Stimulated activated CD4-positive, alpha-beta T cell treated with anti-CD3 and anti-CD28 coated beads, Interleukin-2, amount 100 ng/mL, for 48 hours (primary cell): ENCODE measurements at places on chromosomes 5 and 9.

DNA sequence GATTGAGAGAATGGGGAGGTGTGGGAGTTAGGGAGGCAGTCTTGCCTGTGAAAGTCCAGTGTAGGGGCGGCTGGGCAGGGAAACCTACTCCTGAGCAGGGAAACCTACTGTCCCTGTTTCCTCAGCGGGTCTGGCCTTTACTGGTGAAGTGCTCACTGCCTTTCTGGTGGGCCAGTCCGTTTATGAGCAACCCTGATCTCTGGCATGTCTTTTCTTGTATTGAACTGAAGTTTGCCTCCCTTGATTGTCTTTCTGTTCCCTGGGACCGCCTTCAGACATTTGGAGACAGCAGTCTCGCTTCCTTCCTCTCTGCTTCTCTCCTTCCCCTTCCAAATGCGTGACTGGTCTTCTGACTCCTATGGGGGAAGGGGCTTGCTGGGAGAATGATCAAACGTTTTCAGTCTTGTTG, 2.9 kb downstream of the SNX18 start:
- DNase-seq = no peak

DNA sequence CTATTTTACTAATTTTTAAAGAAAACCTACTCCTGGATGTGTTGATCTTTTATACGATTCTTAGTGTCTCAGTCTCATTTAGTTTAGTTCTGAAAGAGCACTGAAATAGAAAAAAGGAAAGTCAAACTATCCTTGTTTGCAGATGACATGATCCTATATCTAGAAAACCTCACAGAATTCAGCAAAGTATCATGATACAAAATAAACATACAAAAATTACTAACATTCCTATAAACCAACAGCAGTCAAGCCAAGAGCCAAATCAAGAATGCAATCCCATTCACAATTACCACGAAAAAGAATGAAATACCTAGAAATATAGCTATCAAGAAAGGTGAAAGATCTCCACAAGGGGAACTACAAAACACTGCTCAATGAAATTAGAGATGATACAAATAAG, 225.8 kb upstream of the CDH18 start:
- no peak for DNase-seq

DNA sequence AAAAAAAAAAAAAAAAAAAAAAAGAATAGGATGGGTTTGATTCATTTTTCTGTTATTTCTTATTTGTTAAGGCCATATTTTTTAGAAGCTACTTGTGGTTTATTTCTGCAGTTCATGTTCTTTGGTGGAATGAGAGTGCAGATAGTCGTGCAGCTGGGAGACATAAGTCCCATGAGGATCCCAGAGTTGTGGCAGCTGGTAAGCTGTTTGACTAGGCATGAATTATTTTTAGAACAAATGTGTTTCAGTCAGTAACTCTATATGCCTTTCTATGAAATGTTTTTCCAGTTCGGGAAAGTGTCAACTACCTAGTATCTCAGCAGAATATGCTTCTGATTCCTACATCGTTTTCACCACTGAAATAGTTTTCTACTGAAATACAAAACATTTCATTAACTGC, 5.0 kb upstream of the NIPSNAP3B start:
- no peak for DNase-seq

DNA sequence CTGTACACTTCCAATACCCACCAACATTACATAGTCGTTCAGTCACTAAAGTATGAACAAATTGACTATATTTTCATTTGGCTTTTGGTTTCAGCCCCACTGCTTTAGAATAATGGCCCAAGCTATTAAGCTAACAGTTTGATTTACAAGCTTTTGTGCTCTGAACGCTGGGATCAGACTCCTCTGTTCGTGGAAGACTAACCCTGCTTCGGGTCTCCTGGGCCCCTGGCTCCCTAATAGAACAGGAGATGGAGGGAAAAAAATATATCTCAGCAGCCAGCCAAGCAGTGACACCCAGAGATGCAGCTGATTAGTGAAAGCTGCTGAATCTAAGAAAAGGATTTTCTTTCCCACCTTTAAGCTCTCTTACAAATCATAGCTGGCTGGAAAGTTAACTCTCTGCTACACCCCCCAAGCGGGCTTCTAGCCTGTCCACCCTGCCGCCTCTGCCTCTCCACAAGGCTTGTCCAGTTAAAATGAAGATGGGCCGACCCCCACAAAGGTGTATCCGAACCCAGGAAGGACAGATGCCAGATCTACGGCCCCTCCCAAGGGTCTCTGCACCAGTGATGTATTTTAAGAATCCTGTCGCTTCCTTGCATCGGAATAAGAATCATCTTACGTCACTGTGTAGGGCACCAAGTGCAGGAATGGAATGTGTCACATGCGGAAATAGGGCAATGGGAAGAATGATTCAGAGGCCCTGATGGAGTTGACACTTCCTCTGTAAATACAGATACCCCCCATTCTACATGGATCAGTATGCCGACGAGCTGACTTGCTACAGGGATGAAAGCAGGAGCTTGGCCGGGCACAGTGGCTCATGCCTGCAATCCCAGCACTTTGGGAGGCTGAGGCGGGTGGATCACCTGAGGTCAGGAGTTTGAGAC, 33.4 kb upstream of the BARHL1 start:
- no peak for DNase-seq

DNA sequence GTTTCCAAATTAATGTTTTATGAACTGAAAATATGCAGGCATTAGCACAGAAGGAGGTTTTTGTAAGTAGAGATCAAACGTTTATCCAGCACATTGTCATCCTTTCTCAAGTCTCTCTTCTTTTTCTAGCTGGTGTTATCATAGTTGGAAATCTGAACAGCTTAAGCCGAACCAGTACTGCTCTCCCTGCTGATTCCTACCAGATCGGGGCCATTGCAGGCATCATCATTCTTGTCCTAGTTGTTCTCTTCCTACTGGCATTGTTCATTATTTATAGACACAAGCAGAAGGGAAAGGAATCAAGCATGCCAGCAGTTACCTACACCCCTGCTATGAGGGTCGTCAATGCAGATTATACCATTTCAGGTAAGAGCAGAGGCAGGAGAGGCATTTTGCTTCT, 72.1 kb upstream of the PRRC1 start:
- no peak for DNase-seq

- DNase-seq = no peak
These were observed 9.4 kb upstream of the DDX41 start for GRCh38 chr5:177526191-177526590.

DNA sequence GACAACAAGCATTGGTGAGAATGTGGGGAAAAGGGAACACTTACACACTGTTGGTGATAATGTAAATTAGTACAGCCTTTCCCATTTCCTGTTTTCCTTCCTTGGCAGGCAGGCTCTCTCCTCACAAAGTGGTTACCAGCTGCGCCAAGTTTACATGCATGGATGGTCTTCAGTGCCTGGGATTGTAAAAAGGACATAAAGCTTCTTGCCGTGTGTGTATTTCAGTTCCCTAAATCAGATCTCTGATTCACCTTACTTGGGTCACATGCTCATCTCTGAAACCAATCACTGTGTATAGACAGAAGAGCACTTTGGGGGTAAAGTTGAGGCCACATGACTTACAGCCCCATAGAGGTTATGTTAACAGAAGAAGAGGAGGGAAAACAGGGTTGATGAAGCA, 92.8 kb downstream of the CAVIN4 start:
- no peak for DNase-seq

GRCh38 chr5:73230264-73231245, 57.6 kb downstream of the TMEM174 start:
- no peak for DNase-seq

GRCh38 chr9:134554373-134555093, 87.1 kb upstream of the COL5A1 start:
- no peak for DNase-seq

DNA sequence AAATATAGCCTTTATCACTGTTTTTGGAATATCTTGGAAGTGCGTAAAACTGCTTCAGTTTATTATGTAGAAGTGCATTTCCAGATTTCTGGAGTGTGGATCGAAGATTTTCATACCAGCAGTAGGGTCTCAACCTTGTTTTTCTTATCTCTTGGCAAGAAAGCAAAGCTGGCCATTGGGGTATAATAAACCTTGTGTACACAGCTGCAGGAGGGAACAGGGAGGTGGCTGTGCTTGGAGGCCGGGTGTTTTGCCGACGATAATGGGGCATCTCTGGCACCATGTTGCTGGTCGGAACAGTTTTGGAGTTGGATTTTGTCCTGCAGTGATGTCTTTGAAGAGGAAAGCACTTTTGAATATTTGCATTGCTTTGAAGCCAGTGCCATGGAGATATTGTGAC, 308.8 kb upstream of the DMRT1 start:
- no peak for DNase-seq

- no peak for DNase-seq
These were observed 20.8 kb upstream of the ADRB2 start for GRCh38 chr5:148805326-148806290.

GRCh38 chr9:122498883-122499288, 11.7 kb upstream of the OR1J2 start:
- peak; percentile 4 for DNase-seq

- no peak for DNase-seq
These were observed 23.1 kb downstream of the GAS1 start for GRCh38 chr9:86924206-86924605.

- no peak for DNase-seq
These were observed 132.8 kb downstream of the ZNF354C start for GRCh38 chr5:179192891-179193470.

DNA sequence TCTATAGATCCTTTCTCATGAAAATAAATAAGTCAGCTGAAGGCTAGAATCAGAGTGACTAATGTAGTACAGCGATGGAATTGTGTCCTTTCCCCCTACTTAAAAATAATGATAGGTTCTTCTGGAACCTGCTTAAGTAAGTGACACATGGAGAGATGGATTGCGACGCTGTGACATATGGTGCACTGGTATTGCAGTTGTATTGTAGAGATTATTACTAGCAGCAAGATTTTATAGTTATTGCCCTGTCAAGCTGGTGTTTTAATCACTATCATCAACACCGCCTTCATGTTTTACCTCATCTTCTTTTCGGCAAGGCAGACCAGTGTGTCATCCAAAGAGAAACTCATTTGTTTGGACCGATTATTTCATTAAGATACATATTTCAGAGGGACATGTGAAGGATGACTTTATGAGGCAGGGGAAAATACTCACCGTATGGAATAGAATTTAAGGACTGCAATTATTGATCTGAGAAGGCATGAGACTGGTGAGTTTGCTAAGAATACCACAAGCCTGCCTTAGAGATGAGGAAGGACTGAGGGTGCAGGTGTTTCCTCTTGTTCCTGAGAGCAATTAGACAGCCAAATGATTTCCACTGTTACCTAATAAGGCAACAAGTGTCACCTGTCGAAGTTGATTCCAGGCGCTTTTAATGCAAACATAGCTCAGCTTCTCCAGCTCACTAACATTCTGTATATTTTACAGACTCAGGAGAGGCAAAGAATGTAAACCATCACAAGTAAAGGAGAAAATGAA, 1855.5 kb downstream of the MAT2B start:
- DNase-seq = no peak

- DNase-seq = no peak
These were observed 63.1 kb downstream of the PTCD2 start for GRCh38 chr5:72383280-72383679.

GRCh38 chr5:150593593-150593992, 46.9 kb upstream of the SYNPO start:
- DNase-seq = no peak

DNA sequence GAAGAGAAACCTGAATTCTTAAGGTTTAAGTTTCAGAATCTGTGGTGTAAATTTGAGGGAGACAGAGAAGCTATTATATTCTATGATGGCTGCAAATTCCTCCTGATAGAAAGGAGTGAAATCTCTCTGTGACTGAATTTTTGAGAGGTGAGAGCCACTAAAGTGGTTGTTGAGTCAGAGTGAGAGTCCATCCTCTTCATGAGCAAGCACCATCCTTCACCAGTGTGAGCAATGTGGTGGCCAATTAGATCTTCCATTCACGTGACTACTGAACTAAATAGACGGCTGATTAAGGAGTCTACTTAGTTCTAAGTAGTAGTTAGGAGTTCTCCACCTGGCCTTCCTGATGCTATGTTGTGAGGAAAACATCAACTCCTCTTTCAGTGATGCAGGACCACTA, 147.8 kb upstream of the CCNH start:
- DNase-seq = no peak

- no peak for DNase-seq
These were observed 167.3 kb downstream of the GNAQ start for GRCh38 chr9:77864211-77864889.

DNA sequence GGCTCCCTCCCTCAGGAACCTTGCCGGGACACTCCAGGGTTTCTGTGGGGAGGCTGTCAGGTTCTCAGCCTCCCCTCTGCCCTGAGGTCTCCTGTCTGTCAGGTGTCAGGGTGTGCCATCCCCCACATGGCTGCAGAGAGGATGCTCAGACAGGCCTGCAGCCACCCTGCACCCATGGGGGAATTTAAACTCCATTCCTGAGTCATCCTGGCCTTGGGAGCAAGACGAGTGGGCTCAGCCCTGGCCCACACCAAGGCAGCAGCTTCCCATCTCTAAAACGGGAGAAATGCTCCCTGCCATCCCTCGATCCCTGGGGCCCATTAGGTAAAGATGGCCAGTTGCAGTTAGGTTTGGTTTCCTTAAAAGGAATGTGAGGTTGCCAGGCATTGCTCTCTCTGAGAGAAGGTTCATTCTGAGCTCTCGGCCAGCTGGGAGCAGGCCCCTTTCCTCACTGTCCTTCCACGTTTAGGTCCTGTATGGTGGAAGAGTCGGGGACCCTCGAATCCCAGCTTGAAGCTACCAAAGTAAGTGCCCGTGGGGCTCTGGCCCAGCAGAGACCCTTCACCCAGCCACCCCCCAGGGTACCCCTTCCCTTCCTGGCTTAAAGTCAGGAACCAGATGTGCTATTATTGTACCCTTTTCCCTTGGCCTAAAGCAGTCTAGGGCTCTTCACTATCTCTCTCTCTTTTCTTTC, 26.6 kb downstream of the DYNC2I2 start:
- no peak for DNase-seq

- no peak for DNase-seq
These were observed 599.3 kb downstream of the CDH9 start for GRCh38 chr5:26439121-26439520.

- no peak for DNase-seq
These were observed 611.2 kb downstream of the KIF4B start for GRCh38 chr5:155624597-155625241.
